ENCODE measurements at places on chromosomes 1 and 21.

DNA sequence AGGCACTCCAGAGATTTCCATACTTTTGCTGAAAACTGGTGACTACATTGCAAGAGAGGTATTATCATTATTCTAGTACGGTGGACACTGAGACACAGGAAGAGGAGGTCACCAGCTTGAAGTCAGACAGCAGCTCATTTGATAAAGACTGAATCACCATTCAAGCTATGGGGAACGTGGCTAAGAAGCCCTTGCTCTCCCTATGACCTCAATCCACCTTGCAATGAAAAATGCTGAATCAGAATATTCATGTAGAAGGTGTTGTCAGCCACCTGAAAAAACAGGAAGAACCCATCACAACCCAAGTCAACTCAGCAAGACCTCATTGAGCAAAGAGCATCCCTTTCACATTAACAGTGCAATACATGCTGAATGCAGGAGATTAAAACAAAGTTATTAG is 59.0 kb upstream of the FGGY start:
- DNase-seq = no peak

GRCh38 chr1:202998836-202999750 is 8.1 kb upstream of the TMEM183A start:
- peak; percentile 30 for DNase-seq

DNA sequence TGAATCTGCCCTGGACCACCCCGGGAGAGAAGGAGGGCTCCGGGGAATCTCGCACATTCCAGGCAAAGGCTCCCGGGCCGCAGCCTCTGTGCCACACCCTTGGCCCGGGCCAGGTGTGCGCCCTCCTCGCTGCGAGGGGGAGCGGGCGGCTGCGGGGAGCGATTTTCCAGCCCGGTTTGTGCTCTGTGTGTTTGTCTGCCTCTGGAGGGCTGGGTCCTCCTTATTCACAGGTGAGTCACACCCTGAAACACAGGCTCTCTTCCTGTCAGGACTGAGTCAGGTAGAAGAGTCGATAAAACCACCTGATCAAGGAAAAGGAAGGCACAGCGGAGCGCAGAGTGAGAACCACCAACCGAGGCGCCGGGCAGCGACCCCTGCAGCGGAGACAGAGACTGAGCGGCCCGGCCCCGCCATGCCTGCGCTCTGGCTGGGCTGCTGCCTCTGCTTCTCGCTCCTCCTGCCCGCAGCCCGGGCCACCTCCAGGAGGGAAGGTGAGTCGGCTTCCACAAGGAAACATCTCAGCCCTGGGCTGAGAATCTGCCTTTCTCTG is at the start of gene LAMC2:
TSS of gene LAMC2 (plus strand) at position 324 of the 550 bp plus-strand sequence. CDS start at position 413, 89 bp downstream.
- DNase-seq = no peak

DNA sequence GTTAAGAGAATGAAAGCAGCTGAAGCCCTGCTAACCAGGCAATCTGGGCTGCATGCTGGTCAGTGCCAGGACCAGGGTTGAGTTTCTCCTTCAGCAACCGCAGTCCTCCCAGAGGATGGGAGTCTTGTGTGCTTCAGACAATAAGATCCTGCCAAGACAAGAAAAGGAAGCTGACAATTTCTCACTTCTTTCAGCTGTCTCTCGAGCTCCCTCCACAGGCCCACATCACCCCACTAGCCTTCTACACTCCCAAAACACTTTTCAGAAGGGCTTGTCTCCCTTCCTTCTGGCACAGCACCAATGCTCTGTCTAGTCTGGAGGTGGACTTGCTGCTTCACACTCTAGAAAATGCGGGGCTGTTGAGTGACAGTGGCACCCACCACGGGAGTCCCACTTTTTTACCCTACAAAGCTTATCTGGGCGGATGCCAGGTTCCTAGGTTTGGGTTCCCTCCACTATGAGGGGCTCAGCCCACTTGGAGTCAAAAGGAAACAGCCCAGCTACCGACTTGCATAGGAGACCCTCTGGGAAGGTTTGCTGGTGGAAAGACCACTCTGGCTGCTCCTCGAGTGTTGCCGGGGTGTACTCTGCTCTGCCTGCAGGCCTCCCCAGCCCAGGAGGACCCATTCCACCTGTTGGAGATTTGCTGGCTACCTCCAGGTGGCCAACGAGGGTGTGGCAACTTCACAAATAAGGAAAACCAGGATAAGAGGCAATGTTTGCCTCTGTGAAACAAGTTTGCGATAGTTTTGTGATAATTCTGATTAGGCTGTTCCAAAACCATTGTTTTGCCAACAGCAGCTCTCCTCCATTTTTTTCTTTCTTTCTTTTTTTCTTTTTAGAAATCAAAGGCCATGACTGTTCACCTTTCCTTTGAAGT is 68.9 kb downstream of the TENT5C start:
- no peak for DNase-seq

DNA sequence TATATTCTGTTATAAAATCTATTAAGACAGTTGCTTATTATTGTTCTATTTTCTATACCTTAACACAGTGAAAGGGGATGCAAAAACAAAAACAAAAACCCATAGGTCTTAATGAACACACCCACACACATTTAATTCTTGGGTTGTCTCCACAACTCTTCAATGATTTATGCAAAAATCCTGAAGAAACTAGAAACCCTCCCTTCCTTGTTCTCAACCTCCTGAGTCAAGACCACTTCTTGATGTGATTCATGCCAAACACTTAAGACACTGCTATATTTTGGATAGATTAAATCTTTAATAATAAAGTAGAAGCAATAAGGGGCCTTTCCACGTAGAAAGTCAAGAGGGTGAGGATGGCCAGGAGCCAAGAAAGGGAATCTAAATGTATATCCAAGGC is 23.4 kb downstream of the SCAF4 start:
- no peak for DNase-seq

DNA sequence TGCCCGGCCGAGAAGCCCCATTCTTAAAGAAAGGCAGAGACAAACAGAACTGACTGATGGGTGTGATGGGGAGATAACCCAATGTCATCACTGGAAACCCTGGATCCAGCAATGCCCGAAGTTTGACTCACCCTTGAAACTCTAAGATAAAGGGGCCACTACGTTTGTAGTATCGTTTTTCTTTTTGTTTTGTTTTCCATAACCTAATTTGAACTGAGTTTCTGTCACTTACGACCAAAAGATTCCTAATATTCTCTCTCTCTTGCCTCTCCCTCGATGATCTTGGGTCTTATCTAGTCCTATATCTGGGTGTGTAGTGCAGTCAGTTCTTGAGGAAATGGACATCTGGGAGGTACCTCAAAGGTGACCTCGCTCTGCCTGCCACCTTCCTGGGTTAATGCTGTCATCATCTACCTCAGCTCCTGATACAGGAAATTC is 57.8 kb upstream of the ID3 start:
- DNase-seq = no peak

DNA sequence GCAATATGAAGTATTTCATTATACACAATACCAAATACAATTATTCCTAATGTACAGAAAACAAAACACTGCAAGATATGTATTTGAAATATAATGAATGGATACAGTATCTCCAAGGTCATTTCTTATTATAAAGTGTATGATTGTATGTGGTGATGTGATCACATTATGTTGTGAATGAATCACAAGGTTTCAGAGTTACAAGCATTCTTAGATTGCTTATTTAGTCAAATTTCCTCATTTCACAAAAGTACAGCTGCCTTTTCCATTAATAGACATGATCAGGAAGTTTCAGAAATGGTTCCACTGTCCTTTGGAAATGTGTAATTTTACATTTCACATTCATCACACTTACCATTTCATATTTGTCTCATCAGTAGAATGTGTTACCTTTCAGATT is 28.3 kb upstream of the NEK7 start:
- DNase-seq = no peak

DNA sequence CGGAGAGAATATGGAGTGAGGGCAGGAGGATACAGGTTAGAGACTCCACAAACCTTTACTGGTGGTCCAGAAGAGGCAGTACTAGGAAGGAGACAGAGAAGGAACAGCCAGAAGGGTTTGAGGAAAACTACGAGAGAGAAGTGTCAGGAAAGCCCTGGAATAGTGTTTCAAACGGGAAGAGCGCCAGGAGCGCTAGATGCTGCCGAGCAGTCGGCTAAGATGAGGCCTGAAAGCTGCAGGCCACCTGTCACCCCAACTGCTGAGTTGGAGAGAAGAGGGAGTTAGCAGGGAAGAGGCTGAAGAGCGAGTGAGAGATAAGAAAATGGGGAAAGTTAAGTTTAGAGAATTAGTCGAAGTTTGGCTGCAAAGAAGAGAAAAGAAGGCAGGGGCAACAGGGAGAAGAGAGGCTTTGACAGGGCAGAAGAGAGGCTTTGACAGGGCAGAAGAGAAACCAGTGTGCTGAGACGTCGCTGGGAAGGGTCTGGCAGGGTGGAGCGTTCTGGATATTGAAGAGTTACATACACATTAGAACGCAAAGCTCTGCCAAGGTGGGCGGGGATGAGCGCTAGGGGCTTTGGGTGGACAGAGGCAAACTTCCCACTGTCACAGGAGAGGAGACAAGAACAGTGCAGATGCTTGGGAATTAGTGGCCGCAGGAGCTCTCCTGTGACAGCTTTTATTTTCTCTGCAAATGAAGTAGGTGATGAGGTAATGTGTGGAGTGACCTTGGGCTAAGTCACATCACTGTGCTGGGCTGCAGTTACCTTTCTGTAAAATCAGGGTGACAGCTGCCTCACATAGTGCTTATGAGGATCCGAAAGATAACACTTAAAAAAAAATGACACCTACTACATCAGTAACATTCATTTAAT is 31.2 kb downstream of the PCSK9 start:
- DNase-seq = no peak

DNA sequence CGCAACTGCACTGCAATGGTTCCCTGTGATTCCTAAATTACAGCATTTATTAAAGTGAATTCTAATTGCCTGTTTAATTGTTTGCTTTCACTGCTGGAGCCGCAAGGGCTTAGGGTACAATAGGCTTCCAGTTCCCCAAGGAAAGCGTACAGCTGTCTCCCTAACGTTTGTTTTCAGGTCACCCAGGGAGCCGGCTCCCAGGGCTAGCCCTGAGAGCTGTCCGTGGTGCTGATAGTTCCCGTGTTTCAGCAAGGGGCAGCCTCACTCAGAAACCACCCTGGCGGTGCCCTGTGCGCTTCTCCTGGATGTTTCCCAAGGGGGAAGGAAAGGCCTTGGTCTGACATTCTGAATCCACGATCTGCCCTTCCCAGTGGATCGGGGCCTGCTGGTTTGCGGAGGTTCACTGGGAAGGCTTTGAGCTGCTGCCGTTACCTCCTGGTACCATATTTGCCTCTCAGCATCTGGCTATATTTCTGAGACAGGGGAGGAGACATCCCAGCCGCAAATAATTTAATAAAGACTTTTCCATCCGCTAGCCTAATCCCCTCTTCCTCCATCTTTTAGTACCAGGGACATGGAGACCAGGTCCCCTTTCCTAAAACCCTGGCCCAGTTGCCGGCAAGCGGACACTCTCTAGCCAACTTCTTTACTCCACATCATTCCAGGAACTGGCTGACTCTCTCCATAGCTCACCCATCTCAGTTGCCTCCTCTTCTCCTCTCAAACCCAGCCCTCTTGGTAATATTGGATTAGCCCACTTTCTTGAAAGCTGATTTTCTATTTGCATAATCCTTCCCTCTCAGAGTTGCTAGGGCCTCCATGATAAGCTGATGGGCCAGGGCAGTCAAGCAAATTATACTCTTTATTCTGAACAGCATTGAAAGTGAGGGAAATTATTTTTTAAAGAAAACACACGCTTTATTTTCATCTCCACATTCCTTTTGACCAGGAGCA is 149.0 kb downstream of the IGSF21 start:
- DNase-seq = no peak

GRCh38 chr1:6292102-6292501 is 31.2 kb upstream of the GPR153 start:
- DNase-seq = no peak

- no peak for DNase-seq
These were observed 43.6 kb downstream of the GNB1 start for GRCh38 chr1:1847061-1847850.

GRCh38 chr1:89989799-89990198 is 5.1 kb upstream of the ZNF326 start:
- peak; percentile 31 for DNase-seq

GRCh38 chr1:16019644-16020277 is 1.9 kb upstream of the HSPB7 start:
- no peak for DNase-seq

DNA sequence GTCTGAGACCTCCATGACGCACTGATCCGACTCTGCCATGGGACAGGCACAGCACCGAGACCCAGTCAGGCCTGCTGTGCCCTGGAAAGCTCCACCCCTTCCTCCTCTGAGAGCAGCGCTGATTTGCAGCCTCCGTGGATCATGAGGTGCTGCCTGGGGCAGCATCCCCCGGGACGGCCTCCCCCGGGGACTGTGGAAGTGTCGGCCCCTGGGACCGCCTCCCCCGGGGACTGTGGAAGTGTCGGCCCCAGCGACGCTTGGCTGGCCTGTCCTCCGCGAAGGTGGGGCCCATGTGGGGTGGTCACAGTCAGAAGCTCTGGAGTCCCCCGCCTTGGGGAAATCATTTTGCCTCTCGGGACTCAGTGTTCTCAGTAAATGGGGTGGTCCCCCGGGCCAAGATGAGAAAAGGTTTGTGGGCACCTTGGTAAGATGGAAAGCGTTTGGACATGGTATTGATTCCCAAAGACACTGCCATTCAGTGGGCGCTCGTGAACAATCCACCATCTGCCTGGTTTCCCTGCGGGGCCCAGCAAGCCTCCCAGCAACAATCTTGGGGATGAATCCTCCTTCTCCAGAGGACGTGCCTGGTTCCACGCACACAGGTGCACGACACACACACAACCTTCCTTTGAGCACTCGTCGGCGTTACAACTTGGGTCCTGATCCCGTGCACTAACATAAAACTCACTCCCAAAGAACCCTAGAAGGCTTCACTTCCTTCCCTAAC is 3.0 kb downstream of the TFF2 start:
- DNase-seq = no peak

DNA sequence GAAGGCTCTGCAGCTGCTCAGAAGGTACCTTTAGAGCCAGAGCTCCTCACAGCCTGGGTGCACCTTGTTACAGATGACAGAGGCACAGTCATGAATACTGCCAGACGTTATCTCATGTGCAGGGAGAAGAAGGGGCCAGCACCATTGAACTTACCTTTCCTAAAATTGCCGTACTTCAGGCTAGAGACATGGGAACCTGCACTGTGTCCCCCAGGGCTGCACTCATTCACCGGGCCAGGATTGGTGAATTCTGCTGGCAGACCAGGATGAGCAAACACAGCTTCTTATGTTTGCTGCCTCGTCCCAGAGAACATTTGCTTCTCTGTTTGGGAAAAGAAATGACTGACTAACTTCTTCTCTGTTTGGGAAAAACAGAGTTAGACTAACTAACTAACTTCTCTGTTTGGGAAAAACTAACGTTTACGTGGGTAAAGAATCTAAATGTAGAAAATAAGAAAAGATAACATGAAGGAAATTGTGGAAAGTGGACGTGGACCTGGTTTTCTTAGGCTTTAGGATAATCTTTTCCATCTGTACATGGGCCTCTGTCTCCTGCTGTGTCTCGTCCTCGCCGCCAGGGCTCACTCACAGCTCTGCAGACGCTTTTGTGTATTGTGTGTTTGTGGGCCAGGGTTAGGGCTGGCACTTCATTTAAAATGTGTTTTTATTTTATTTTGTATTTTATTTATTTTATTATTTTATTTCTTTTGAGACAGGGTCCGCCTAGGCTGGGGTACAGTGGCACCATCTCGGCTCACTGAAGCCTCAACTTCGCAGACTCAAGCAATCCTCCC is 9.9 kb downstream of the OBSCN start:
- DNase-seq = no peak

- no peak for DNase-seq
These were observed 33.3 kb upstream of the PIGC start for GRCh38 chr1:172477216-172477615.
